ENCODE measurements at places on chromosomes 4 and X.

DNA sequence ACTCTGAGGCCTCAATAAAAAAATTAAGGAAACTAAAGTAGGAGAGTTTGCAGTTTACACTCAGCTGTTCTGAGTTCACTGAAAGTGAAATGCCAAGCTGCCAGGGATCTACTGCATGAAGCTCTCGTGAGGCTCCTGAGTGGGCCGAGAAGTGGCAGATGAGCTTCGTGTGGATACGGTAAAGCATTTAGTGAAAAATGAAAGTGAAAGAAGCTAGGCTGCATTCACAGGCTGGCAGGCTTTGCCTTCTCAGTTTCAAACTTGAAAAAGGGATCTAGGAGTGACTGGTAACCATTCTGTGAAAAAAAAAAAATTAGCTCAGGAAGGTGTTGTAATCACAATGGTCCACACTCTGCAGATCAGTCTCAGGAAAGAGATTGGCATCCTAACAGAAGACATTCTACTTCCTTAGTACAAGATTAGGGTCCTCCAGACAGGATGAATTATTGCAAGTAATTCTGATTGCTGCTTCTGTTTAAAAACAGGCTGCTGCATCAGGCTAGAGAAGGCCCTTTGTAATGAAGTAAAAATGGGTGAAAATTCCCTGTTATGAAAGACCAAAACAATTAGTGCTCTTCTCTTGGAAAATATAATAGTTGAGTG, 679.9 kb downstream of the RPA4 start:
- DNase-seq: peak; percentile 12

DNA sequence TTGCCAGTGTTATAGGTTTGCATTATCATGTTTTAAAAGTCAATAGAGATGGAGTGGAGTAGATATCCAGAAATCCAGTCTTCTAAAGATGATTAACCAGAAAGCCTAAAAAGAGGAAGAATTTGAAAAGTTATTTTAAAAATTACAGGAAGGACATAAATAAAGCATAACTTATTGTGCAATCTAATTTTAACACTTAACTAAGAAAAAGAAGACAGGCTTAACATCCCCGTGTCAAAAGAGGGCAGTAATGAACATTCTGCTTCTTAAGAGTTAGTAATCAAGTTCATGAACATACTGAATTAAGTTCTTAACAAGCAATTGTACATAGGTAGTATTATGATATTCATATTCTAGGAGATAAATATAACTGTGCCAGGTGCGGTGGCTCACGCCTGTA, 39.3 kb downstream of the ELF2 start:
- no peak for DNase-seq

DNA sequence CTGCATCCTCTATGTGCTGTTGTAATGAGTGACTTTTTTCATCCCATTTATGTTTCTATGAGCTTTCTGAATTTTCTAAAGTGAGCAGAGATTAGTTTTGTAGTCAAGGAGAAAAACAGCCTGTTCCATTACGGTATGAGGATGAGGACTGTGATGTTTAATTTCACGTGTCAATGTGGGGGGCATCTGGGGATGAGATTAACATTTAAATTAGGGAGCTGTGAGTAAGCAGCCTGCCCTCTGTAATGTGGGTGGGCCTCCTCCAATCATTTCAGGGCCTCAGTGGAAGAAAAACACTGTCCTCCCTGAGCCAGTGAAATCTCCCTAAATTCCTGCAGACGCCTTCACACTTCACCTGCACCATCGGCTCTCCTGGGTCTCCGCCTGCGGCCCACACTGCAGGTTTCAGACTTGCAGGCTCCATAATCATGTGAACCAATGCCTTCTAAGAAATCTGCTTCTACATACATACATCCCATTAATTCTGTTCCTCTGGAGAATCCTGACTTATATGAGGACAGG, 121.7 kb downstream of the AFAP1 start:
- DNase-seq: no peak

DNA sequence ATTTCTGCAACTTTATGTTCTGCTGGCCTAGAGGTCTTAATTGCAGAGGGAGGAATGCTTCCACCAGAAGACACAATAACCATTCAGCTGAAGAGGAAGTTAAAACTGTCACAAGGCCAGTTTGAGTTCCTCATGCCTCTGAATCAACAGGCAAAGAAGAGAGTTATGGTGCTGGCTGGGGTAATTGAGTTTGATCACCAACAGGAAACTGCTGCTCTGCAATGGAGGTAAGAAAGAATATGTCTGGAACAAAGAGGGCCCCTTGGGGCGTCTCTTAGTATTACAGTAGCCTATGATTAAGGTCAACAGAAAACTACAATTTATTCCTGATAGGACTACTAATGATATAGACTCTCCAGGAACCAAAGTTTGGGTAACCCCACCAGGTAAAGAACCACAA, 744.0 kb downstream of the FSTL5 start:
- DNase-seq: no peak

GRCh38 chrX:123487669-123488068, 245.2 kb downstream of the THOC2 start:
- peak; percentile 5 for DNase-seq

DNA sequence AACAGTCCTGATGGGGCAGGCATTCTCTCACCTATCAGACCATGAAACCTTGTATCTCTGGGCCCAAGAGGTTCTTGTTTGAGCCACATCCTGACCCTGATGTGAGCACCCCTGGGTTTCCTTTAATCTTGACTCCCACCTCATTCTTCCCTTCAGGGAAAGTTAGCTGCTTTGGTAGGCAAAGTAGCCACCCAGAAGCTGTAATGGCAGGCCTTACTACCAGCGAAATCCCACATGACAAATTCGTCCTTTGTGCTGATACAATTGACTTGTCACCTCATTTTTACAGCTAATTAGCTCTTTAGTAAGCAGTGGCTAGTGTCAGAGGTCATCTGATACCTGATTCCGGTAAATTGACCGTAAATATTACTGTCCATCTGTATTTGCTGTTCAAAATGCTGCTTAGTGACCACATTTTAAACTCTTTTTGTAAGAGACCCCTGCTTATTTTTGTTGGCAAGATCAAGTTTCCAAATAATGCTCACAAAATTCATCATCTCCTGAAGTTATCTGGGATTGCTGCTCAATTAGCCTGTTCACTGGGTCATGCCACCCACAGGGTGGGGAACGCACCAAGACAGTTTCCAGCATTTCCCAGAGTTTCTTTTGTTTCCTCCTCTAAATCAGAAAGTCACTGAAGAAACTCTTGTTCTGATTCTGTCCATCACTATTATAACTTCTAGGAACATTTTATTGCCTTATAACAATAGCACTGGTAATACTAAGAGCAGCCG, 329.7 kb downstream of the GPAT3 start:
- DNase-seq: no peak

DNA sequence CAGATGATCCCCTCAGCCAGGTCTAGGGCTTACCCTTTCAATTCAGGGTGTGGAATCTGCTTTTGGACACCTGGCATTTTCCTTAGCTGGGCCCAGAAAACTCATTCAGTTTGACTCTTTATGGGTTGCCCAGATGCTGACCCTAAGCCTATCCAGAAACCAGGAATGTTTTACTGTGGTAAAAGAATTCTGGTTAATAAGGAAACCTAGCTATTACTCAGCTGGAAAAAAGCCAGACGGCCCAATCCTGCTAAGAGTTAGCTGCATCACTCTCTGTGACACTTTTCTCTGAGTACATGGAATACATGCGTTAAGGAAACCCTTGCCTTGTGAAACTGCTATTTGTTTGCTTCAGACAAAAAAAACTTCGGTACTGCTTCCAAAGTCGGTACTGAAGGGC, 28.0 kb downstream of the ING2 start:
- peak; percentile 72 for DNase-seq

- no peak for DNase-seq
Measured at GRCh38 chrX:28585767-28586166, 1.5 kb upstream of the IL1RAPL1 start.

DNA sequence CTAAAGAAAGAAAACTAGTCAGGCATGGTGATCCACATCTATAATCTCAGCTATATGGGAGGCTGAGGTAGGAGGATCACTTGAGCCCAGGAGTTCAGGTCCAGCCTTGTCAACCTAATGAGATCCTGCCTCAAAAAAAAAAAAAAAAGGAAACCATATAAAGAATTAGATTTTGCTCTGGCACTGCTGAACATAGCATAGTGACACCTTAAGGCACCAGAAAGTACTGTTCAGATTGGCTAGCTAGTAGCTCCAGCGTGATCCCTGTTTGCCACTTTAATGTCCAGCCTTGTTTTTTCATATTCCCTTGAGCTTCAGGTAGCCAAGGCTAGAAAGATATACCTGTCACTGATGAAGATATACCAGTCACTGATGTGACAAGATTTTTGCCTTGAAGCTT, 34.1 kb downstream of the EXOC1 start:
- DNase-seq: no peak

- DNase-seq: no peak
Measured at GRCh38 chr4:184104419-184105101, 113.1 kb downstream of the ENPP6 start.

GRCh38 chr4:8128100-8128856, 30.3 kb downstream of the ABLIM2 start:
- no peak for DNase-seq

DNA sequence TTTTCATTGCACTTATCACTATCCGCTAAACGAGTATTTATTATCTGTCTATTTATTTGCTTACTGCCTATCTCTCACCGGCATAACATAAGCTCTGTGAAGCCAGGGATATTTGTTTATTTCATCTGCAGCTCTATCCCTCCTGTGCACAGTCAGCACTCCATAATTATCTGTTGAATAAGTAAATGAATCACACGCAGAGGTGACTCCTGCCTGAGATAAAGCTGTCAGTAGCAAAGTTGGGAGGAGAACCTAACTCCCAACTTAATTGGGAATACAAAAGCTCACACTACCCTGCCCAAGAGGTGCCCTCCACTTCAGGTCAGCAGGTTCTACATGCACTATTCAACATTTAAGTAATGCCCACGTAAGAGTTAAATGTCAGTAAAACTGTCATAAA, 85.7 kb downstream of the CORIN start:
- no peak for DNase-seq

GRCh38 chr4:90027565-90027964, 99.6 kb upstream of the CCSER1 start:
- DNase-seq: no peak

GRCh38 chr4:76275486-76276124, 24.1 kb downstream of the FAM47E start:
- DNase-seq: no peak

DNA sequence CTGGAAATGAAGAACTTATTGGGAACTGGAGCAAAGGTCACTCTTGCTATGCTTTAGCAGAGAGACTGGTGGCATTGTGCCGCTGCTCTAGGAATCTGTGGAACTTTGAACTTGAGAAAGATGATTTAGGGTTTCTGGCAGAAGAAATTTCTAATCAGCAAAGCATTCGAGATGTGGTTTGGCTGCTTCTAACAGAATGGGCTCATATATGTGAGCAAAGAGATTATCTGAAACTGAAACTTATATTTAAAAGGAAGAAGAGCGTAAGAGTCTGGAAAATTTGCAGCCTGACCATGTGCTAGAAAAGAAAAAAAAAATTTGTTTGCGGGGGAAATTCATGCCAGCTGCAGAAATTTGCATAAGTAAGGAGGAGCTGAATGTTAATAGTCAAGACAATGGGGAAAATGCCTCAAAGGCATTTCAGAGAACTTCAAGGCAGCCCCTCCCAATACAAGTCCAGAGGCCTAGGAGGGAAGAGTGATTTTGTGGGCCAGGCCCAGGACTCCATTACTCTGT, 35.9 kb upstream of the PAPSS1 start:
- peak; percentile 20 for DNase-seq

DNA sequence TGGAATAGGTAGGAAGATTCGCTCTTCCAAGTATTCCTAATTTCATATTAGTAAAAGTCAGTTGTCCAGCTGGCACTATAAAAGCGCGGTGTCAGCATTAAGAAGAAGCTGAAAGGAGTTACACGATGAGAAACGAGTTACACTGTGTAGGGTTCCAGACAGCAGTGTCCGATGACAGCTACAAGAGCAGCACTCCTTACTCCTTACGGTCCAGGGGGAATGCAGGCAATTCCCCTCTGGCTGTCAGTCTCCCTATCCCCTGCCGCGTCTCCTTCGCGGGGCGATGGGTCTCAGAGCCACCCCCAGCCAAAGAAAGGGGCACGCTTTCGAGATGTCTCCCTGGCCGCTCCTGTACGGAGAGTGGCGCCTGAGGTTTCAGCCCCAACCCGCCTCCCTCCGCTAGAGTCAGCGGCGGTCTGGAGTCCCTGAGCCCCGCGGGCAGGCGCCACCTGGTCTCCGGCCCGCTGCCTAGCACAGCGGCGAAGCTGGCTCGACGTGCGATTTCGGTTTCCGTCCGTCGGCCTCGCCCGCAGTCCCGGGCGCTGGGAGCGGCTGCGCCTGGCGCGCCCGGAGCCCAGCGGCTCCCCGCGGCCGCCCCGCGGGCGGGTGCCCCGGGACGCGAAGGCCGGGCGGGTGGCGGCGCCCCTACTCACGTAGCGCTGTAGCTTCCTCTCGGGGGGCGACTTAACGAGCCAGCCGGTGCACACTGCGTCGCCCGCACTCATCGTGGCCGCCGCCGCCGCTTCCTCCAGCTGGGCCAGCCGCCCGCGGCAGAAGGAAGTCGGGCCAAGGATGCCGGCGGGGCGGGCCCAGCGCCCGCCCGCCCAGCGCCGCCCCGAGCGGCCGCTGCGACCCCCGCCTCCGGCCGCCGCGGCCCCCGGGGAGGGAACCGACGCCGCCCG, at the start of gene GAB3:
TSS of gene GAB3 (minus strand) at position 777 of the 902 bp plus-strand sequence. CDS start at position 725, 52 bp downstream.
- no peak for DNase-seq

DNA sequence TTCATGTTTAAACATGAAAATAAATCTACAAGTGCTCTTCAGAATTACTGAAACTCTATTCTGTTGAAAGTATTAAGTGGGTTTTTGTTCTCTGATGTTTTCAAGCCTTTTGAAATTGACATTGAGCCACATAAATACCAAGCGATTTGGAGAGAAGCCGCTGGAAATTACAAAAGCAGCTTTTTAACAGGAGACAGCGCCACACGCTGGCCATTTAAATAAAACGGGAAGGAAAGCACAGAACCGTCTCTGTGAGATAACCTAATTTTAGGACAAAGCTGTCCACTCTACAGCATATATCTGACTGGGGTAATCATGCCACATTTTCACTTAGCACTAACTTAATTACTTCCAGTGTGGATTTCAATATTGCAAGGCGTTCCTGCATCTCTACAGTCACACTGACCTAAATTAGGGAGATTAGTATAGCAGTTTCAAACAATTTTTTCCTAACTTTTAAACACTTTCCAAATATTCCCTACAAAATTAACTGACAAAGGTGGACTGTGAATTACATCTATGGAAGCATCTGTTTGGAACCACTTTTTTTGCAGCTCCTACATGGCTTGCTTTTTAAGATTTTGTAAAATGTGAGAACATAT, 6.8 kb upstream of the ANOS1 start:
- DNase-seq: no peak

DNA sequence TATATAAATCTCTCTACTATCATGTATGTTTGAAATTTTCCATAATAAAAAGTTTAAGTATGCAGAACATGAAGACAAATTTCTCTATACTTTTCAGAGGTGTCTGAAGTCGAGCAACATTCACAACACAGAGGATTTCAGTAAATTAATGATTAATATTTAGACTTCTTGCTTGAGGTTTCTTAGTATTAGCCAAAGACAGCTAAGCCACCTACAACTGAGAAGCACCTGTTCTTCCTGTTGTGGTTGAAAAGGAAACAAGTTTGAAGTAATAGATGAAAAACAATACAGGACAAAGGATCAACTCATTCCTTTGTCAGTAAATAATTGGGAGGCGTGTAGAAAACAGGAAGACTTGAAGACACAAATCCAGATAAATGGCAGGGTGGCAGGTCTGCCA, 21.1 kb downstream of the SCML1 start:
- no peak for DNase-seq

Measured in fibroblast of skin of left quadriceps (primary cell).